Activated CD4-positive, CD25-positive, alpha-beta regulatory T cell (primary cell): ENCODE measurements at places on chromosomes 6 and 20.

- no peak for DNase-seq
These were observed 46.3 kb upstream of the ENTPD6 start for GRCh38 chr20:25148982-25149846.

DNA sequence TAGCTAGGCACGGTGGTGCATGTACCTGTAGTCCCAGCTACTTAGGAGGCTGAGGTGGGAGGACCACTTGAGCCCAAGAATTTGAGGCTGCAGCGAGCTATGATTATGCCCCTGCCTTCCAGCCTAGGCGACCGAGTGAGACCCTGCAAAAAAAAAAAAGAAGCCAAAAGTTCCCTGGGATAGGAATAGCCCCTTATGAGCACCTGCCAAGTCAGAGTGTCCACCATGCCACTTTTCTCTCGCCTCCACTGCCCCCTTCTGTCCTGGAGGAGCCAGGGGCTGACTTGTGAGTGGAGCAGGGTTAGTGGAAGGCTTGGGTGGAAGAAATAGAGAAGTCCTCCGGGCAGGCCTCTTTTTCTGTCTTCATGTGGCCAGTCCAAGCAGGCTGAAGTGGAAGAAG is 12.1 kb upstream of the DDX27 start:
- DNase-seq, result no peak

DNA sequence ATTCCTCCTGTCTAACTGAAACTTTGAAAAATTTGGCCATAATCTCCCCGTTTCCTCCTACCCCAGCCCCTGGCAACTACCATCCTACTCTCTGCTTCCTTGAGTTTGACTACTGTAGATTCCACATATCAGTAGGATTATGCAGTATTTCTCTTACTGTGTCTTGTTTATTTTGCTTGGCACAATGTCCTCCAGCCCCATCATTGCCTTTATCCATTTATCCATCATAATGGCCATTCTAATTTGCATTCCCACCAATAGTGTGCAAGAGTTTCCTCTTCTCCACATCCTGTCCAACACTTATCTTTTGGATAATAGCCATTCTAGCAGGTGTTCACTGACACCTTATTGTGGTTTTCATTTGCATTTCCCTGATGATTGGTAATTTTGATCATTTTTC is 202.3 kb downstream of the THBS2 start:
- no peak for DNase-seq

GRCh38 chr20:50014570-50015562 is 32.1 kb downstream of the SNAI1 start:
- no peak for DNase-seq

DNA sequence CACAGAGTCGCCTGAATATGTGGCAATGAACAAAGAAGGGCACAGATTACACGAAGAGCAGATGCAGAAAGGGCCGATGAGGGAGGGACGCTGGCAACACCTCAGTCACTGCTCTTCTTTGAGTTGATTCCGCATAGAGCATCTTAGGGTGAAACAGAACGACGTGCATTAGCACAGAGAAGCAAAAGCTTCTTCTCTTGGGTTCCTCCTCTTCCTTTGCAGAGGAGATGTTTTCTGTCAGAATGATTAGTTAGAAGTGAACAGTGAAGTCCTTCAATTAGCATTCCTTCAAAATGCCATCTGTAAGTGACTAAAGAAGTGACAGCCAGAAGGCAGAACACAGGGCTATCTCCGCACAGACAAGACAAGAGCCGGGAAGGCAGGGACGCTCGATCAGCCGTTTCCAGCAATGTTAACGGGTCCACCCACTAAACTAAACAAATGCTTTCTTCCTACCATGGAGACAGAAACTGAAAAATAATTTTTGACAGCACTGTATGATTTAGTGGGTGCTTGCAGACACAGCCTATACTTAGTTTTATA is 219.8 kb upstream of the AGPAT4 start:
- DNase-seq, result no peak

GRCh38 chr6:74979065-74979766 is 226.6 kb downstream of the COL12A1 start:
- no peak for DNase-seq

- DNase-seq, result no peak
These were observed 53.3 kb downstream of the SYNE1 start for GRCh38 chr6:152583888-152584287.

GRCh38 chr20:55650657-55651360 is 354.5 kb downstream of the CBLN4 start:
- no peak for DNase-seq
